ENCODE measurements at places on chromosomes 1 and 21.

DNA sequence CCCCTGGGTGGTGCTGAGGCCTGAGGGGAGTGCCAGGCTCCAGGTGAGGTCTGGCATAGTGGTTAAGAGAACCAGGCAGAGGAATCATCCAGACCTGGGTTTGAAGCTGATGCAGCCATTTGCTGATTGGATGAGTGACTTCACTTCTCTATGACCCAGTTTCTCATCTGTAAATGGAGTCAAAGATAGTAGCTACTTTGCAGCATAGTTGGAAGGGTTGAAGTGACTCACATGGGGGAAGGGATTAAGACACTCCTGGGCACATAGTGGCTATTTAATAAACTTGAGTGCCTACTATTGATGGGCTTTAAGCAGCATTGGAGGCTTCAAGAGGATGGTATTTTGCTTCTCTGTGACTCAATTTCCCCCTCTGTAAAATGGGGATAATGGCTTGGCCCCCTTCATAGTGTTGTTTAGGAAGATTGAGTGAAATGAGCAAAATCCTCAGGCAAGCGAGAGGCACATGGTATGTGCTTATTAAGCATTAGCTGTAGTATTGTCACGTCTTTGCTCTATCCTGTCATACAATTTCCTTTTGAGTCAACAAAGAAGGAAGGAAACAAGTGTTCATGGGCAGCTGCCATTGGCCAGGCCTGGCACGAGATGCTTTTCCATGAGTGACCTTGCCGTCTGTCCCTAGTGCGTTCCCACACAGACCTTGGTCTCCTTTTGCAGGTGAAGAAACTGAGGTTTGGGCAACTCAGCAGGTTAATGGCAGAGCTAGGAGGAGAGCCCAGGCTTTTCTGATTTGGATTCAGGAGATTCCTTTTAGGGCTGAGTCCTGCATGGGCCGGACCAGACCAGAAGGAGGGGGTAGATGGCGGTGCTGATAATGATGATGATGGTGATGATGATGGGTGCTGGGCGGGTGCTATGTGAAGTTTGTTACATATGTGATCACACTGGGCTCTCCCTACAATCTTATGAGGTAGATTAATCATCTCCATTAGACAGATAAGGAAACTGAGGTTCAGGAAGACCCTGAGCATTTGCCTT, 131.1 kb upstream of the WNT4 start:
- no peak for DNase-seq

GRCh38 chr1:59433440-59433813, 136.5 kb downstream of the FGGY start:
- DNase-seq = no peak

DNA sequence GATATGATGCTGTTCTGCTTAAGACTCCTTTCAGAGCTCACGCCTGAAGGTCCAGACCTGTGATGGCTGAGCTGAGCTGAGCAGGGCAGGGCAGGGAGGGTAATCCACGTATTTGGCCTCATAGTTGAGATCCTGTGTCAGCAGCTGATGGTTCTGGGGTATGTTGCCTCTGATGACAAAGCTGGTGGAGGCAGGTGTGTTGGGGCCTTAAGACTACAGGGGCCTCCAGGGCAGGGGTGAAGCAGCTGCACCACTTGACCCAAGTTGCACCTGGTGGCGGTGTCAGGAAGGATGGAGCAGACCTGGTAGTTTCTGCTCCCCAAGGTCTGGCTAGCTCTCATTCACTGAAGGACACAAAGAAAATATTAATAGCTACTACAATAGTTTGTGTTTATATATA, 57.0 kb downstream of the FCRL5 start:
- no peak for DNase-seq

- DNase-seq = no peak
These were observed 118.0 kb upstream of the BARHL2 start for GRCh38 chr1:90834886-90835660.

DNA sequence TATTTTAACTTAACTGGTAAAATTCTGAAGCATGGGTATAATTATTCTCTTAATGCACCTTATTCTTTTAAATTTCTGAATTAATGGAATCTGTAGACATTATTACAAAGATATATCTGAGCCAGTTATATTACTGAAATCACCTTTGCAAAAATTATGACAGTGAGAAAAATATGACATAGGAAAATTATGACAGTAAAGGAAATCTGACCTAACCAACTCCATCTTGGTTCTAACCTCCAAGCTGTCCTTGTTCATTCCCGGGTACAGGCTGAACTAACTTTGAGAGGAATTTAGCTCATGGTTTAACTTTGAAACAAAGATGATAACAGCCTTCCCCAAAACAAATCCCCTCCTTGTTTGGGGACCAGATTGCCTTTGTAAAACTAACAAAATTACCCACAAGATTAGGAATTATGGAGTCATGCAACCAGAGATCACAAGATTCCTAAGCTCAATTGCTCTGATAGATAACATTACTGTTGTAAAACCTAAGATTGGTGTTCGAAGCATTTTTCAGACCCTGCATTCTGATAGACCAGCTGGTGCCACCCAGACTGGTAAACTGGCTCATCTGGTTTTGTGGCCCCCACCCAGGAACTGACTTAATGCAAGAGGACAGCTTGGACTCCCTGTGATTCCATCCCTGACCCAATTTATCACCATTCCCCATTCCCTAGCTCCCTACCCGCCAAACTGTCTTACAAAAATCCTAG, 9.4 kb upstream of the CD55 start:
- DNase-seq = no peak

GRCh38 chr1:71882226-71882625, 400.1 kb downstream of the NEGR1 start:
- no peak for DNase-seq

- DNase-seq = no peak
These were observed 23.5 kb downstream of the NTPCR start for GRCh38 chr1:232973652-232974611.
